Stimulated activated CD4-positive, alpha-beta T cell treated with anti-CD3 and anti-CD28 coated beads, Interleukin-15, amount 100 ng/mL, for 1 hour (primary cell): ENCODE measurements at places on chromosomes 16 and 17.
A peak's percentile ranks its signal among the peaks of the same experiment; 100 is the strongest.

GRCh38 chr17:76153640-76154039, 12.6 kb upstream of the FOXJ1 start:
- DNase-seq, result no peak

- DNase-seq, result no peak
Observed at GRCh38 chr17:13508896-13509295, 92.8 kb downstream of the HS3ST3A1 start.

- DNase-seq, result no peak
Observed at GRCh38 chr16:78297066-78297666, 197.7 kb downstream of the WWOX start.

DNA sequence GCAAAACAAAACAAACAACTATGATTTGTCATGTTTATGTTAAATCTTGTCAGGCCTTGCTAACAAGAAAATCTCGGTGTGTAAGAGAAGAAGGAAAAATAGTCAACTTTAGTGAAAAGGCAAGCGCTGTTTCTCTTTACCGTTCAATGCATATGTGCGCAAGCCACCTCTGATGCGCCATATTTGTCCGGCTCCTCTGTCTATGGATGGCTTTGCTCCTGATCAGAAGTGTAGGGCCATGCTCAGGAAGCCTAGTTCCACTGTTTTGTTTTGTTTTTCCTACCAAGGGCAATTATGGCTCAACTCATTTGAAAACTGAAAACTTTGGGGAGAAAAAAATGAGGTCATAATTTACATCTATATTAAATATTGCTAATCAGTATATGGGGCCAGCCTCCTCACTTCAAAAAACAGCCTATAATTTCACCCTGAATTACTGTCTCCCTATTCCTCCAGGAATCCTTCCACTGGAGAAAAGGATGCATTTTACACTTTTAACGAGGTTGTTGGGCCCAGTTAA, 4.5 kb downstream of the MAF start:
- no peak for DNase-seq

DNA sequence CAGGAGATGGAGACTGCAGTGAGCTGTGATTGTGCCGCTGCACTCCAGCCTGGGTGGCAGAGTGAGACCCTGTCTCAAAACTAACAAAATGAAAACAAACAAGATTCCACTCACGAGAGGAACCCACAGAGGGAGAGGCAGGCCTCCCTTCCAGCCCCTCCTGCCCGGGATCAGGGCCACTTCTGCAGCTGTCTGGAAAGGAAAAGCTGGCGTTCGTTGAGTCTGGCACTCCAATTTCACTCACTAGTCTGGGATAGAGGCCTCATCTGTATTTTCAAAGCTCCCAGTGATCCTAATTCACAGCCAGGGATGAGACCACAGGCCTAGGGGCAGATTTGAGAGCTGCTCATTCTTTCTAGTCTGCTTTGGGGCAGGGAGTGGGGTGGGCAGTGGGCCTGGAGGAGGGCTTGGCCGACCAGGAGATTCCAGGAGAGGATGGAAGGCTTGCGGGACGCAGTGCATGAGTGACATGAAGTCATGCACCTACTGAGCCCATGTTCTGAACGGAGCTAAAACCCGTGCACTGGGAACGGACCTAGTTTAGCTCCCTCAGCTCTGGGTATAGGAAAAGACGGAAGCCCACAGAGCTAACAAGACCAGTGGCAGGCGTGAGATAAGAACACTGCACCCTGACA, 54.0 kb downstream of the COTL1 start:
- DNase-seq, result no peak

DNA sequence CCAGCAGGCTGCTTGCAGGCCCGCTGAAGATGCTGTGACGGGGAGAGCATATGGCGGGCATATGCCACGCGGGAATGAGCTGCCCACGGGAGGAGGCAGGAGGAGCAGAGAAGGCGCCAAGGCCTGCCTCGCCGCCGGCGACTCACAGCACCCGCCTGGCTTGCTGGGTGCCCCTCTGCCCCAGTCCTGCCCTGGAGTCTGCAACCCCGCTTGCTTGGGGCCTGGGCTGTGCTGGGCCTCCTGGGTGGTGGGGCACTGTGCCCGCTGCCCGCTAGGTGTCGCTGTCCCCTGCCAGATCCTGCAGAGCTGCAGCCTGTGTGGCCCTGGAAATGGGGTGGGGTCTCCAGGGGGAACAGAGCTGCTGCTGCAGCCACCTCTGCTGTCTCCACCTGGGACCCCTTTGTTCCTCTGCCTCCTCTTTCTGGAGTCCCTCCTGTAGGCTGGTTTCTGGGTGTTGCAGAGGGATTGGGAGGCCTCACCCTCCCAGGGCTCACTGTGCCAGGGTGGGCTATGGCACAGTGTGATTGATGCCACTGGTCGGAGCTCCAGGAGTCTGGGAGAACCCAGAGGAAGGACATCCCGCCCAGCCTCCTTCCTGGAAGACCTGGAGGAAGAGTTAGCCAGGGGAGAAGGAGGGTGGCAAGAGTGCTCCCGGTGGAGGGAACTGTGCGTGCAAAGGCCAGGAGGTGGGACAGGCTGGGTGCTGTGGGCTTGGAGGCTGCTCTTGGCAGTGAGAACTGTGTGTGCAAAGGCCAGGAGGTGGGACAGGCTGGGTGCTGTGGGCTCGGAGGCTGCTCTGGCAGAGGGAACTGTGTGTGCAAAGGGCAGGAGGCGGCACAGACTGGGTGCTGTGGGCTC, 141.0 kb upstream of the CIBAR2 start:
- peak; percentile 62 for DNase-seq

GRCh38 chr17:12070561-12070960, 49.9 kb downstream of the MAP2K4 start:
- DNase-seq, result no peak
